ENCODE measurements at places on chromosomes 1 and 21.

DNA sequence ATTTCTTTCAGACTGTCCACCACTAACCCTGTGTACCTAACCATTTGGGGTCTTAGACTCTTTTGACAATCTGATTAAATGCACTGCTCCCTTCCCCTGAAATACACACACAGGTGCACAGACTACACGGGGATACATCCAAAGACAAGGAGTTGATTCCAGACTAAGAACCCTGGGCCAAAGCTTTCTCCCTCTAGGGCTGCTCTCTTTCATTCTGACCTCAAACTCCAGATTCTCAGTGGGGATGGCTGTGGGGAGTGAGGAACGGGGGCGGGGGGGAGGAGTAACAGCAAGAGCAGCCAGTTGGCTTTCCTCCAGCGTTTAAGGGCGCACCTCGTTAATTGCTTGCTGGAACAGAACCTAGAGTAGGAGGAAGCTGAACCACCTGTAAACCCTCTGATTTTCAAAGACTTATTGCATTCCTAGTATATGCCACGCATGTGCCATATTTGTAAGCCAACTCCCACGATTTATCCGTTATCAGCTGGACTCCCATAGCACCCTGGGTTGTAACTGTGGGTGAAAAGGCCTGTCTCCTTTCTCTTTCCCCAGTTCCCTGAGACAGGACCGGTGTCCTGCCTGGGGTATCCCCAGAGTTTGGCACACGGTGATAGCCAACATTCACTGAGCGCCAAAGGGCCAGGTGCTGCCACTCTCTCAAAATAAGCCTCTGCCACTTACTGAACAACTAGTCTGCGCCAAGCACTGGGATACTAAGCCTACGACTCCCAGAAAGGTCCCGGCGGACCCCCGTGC lies 920 bp downstream of the MTHFR start:
- no peak for DNase-seq

DNA sequence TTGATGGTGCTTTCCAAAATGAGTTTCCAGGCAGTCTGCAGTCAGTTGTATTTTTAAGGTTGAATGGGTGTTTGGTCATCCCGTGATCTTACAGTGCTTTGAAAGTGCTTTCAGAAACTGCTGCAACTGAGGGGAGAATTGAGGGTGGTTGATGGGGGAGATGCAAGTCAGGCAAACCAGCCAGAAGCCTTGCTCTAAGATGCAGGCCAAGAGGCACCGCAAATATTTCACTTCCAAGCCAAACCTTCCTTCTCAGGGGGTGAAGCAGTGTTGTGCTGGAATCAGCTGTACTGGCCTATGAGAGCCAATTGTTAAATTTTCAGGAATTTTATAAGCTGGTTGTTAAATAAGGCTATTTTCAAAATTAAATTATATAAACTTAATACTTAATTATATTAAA lies 151.6 kb downstream of the KCNJ6 start:
- no peak for DNase-seq

DNA sequence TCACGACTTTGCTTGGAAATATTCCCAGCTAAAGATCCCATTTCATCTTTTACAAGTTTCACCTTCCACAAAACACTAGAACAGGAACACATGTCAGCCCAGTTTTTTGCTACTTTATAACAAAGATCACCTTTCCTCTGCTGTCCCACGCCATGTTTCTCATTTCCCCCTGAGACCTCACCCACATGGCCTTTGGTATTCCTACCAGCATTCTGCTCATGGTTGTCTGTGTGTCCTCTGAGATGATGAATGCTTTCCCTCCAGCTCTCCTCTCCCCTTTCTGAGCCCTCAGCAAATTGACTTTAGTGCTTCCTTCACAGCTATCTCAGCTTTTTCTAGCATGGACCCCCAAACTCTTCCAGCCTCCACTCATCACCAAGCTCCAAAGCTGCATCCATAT lies 32.3 kb upstream of the ABCG1 start:
- no peak for DNase-seq

GRCh38 chr21:32977216-32977615 lies 48.5 kb upstream of the OLIG2 start:
- DNase-seq, result no peak

DNA sequence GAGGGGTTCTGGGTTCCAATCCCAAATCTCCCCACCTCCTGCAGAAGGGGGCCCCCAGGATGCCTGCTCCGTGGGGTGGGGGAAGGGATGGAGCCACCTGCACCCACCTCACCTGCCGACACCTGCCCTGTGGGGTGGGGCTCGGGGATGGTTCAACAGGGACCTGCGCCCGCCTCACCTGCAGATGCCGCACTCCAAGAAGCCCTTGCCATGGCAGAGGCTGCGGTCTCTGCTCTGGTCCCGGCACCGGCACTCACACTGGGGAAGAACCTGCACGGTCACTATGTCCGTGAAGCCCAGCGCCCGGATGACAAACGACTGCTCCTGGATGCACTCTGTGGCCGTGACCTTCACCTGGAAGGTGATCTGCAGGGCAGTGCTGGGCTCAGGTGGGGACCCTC lies 18.1 kb upstream of the PTTG1IP start:
- no peak for DNase-seq

DNA sequence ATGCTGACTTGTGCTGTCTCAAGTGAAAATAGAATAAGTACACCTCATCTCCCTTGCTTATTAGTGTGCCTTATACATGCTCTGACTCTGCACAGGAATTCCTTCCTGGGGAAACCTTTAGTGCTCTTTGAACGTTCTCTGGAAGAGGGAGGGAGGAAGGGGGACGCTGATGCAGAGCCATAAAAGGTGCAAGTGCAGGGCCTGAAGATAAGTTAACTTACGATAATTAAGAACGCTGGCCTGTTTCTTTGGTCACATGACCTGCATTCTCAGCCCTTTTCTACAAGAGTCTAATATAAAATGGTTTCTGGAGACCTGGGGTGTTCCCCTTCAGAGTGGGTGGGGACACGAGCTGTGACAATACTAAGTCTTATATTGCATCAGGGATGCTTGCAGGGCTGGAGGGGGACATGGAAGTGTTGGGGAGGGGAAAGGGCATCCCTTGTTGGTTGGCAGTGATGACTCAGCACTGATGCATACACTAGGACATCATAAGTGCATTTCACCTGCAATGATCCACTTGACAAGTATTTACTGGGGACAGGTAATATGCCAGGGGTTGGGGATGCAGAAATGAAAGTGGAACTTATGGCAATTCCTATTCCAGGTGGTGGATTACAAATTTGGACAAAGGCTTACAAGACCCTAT lies 26.3 kb upstream of the KIAA0040 start:
- DNase-seq, result no peak

GRCh38 chr1:220217383-220217988 lies 54.8 kb downstream of the RAB3GAP2 start:
- no peak for DNase-seq

DNA sequence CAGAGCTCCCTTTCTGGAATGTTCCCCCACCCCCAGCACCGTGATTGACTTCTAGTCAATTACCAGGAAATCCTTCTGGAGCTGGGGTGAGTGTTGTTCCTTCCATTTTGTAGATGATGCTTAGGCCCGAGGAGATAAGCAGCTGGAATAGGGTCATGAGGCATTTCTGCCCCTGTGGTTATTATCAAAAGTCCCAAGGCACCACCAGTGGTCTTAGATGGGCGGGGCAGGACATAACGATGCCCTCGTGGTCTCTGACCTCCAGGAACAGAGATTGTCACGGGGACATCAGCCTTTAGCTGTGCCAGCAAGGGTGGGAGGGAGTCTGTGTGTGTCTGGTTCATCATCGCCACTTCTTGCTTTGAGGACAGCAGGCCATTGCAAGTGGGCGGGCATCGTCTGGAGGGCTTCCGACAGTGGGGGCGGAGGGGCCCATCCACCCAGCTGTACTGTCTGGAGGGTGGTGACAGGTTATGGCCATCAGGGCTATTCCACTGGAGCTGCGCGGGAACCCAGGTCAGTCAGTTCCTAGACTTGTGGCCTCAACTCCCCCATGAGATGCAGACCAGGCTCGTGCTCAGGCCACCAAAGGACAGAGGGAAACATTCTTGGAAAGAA lies 22.6 kb downstream of the TNFRSF8 start:
- DNase-seq, result no peak

DNA sequence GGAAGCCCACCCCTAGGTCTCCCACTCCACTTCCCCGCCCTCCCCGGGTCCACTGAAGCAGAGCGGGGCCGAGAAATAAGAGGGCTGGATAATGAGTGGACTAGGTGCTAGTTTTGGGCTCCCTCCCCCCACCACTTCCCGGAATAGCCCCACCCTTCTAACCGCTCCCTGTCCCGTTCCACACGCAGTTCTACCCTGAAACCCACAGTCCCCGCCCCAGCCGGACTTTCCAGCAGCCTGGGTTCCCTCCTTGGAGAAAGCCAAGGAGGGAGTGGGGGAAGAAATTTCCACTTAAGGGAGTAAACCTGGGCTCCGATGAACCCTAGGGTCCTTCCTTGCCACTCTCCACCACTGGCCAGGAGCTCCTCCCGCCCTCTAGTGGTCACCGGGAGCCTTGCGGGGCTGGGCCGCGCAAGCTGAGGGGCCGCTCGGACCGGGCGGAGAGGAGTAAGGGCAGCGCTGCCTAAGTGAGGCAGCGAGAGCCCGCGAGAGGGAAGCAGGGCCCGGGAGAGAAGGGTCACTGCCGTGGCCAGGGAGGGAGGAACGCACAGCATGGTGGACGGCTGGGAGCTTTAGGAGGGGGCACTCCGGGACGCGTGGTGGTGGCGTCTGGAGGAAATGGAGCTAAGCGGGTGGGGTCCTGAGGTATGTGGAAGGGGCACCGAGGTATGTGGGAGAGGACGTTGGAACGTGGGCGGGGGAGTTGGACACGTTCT lies 14.3 kb downstream of the THBS3 start:
- DNase-seq, result peak; percentile 35

DNA sequence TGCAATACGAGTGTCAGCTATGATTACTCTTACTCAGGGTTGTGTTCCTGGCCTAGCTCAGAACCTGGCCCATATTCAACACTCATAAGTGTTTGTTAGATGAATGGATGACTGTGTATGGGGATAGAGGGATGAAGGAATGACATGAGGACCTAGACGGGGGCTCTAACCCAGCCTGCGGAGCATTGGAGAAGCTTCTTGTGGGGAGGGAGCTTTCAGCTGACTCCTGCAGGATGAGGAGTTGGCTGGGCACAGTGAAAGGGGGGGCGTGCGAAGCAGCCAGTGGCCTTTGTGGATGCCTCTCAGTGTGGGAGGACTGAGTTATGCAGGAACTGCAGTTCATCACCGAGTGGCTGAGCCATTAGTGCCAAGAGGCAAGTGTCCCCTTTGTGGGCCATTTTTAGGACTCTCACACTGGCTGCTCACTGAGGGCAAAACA lies 1.2 kb upstream of the EXTL1 start:
- no peak for DNase-seq

DNA sequence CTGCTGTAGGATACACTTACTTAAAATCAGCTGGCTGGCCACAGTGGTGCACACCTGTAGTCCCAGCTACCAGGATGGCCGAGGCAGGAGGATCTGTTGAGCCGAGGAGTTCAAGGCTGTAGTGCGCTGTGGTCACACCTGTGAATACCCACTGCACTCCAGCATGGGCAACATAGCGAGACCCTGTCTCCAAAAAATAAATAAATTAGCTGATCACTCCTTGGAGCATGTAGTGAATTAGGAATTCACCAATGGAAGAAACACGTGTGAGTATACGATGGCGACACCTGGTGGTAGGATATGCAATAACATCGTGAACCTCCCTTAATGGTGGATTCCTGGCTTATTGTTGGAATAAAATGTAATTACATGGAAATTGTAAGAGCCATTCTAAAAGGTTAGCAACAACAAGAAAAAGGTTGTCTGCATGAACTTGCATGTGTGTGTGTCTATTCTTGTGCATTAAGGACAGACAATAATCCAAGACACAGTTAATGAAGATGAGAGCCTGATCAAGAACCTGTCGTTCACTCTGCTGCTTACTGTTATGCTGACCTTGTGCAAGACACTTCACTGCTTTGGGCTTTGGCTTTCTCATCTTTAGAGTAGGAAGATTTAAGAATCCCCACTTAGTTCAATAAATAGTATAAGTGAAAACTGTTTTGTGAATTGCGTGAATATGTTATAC lies 38.6 kb upstream of the COX20 start:
- no peak for DNase-seq

Data from activated gamma-delta T cell (primary cell).